ENCODE measurements at places on chromosomes 13 and 19.

- no peak for DNase-seq
Measured at GRCh38 chr19:45825263-45825605, 10.1 kb upstream of the RSPH6A start.

- DNase-seq: no peak
Measured at GRCh38 chr13:30178976-30179375, 128.4 kb downstream of the KATNAL1 start.

- peak; percentile 48 for DNase-seq
Measured at GRCh38 chr19:10295305-10295846, 5.6 kb downstream of the ICAM5 start.

- no peak for DNase-seq
Measured at GRCh38 chr13:45206340-45206739, 5.5 kb upstream of the KCTD4 start.

- no peak for DNase-seq
Measured at GRCh38 chr13:97133955-97134354, 88.2 kb upstream of the MBNL2 start.

GRCh38 chr19:18284712-18285360 is 3.4 kb upstream of the JUND start:
- no peak for DNase-seq

- DNase-seq: no peak
Measured at GRCh38 chr19:35127871-35128270, 7.0 kb downstream of the LGI4 start.

DNA sequence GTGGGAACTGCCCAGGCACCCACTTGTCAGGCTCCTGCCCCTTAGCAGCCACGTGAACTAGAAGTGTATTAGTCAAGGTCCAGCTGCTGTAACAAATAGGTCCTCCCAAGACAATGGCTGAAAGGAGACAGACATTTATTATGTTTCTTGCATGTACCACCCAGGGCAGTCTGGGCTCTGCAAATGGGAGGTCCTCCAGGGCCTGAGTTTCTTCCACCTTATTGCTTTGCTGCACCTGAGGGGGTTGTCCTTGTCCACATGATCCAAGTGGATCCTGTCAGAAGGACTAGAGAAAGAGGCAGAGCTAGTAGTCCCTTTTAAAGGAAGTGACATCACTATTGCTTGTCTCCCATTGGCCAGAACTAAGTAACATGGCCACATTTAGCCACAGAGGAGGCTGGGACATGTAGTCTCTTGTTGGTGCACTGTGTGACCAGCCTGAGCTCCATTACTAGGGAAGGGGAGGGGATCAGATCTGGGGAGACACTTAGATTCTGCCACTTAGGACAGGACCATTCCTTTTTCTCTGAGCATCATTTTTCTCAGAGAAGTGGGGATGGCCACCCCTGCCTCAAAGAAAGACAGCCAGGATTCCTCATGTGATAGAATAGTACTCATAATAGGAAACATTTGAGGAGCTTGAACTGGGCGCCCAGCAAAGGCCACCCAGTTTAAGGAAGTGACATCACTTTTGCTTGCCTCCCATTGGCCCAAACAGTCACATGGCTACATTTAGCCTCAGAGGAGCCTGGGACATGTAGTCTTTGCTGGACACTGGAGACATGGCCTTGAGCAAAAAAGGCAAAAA is 15.1 kb downstream of the CC2D1A start:
- DNase-seq: no peak

Measured in stimulated activated CD8-positive, alpha-beta memory T cell treated with anti-CD3 and anti-CD28 coated beads, Interleukin-2, amount 100 ng/mL, for 1 hour (primary cell).